ENCODE measurements at places on chromosomes 7 and 10. TPM values are rescaled to one million over a fixed set of nuclear protein-coding genes. Genes with fewer than 3 reads are reported as not detected.

SEMA3E gene
- total RNA-seq: 0.23 TPM

FAM25C gene
- total RNA-seq: not detected

ATXN7L1 gene
- total RNA-seq: 1.8 TPM

OPN4 gene
- not detected for total RNA-seq

POP7 gene
- 58.6 TPM for total RNA-seq

CPA2 gene
- 0.11 TPM for total RNA-seq

TAS2R38 gene
- not detected for total RNA-seq

WEE2 gene
- not detected for total RNA-seq

PKD2L1 gene
- total RNA-seq: not detected

SPACDR gene
- total RNA-seq: not detected

MKX gene
- total RNA-seq: not detected

GDF2 gene
- total RNA-seq: not detected

Measured in hair follicular keratinocyte (primary cell).